ENCODE measurements at places on chromosomes 1 and 21.

DNA sequence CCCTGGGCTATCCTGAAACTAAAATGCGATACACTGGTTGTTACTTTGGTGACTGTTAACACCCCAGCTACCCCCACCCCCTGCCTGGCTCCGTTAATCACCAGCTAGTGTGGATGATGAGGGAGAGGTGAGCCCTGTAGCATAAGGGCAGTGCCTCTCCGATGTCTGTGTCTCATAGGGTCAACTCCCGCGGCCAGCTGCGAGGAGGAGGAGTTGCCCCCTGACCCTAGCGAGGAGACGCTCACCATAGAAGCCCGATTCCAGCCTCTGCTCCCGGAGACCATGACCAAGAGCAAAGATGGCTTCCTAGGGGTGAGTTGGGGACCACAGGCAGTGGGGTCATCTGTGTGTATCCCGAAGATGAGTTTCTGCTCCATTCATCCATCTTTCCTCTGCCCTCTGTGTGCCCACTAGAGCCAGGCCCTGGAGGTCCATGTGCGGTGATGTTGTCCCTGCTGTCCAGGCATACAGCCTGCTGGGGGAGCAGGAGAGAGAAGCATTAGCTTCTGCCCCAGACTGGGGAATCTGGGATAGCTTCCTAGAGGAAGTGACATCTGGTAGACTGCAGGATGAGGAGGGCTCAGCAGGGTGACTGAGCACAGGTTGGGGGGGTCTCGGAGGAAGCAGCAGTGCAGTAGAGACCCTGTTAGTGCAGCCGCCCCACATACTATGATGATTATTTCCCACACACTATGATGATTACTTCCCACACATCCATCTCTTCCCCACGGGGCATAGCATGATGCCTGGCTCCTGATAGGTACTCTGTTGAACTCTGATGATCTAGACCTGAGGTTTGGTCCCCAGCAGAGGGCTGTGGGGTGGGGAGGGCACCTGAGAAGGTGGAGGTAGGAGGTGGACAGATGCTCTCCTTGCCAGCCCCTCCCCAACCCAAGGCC lies 5.2 kb downstream of the SELENON start:
- no peak for DNase-seq

DNA sequence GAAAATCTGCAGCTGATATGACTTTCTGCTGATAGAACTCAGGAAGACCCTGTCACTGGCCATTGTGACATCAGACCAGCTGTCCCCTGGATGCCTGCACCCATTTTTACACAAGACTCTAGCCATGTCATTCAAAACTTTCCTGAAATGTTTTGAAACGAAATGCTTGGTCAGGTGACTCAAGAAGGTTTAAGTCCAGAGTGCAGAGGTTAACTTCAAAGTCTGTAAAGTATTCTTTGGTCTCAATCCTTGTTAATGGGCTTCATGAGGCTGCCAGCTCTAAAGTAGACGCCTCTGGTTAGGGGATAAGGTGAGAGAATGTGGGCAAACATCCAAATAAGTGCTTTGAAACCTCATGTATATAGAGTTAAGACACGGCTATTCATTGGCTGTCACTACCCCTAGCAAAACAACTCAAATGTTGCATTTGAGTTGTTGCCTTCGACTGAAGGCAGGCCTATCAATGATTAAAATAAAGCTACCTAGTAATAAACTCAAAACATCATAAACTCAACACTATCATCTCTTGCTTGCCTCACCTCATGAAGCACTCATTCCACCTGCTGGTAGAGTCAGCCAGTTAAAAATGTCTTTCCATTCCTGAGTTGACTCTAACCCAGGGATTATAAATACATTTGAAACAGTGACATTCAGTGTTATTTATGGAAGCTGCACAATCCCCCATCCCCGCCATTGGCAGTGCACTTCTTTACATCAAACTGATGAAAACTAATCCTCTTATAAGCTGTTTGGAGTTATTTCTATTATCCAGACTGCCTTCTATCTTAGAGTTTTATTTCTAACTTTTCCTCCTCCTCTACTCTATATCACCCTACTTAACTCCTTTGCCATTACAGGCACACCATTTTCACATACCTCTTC lies 26.0 kb downstream of the RABIF start:
- no peak for DNase-seq

DNA sequence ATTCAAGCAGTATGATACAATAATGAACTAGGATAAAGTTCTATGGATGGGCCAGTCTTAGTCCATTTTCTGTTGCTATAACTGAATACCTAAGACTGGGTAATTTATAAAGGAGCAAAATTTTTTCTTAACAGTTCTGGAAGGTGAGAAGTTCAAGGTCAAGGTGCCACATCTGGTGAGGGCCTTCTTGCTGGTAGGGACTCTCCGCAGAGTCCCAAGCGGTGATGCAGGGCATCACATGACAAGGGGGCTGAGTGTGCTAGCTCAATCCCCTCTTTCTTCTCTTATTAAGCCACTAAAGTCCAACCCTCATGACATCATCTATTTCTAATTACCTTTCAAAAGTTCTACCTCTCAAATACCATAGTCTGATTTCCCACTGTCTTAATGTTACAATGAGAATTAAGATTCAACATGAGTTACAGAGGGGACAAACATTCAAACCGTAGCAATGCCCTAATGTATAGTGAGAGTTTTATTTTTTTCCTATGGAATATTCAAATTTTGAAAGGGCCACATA lies 92.2 kb upstream of the QSOX1 start:
- DNase-seq: no peak

- no peak for DNase-seq
Measured at GRCh38 chr1:115912116-115912515, 64.2 kb upstream of the SLC22A15 start.

GRCh38 chr1:93991271-93991670 lies 82.0 kb upstream of the GCLM start:
- DNase-seq: no peak

- peak; percentile 36 for DNase-seq
Measured at GRCh38 chr1:183543619-183544204, 46.5 kb downstream of the NCF2 start.

GRCh38 chr1:204350857-204351573 lies 8.7 kb downstream of the PLEKHA6 start:
- DNase-seq: peak; percentile 47

DNA sequence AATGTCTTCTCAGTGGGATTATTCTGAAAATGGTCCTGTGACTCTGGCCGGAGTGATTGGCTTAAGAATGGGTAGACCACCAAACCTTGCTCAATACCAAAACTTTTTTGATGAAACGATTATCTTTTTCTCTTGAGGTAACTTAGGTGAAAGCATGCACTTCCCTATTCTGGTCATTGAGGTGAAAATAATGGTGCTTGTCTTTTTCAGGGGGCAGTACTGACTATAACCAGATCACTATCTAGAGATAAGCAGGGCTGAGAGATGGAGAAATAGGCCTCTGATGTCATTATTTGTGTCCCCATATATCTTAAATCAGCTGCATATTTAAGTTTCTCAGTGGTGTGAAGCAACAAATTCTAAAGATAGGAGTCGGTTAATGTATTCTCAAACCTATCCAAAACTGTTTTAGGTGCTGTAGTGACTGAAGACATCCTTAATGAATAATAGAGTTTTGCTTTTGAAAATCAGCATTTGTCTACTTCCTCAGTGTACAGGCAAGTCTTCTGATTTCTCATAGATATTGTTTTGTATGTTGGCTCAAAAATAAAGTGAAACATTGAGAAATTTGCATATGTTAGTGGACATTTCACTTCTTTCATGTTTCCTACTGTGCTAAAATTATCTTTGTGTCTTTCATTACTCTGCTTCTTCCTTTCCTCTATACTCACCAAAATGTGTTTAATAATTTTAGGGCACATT lies 735.3 kb upstream of the ADGRL4 start:
- no peak for DNase-seq

- DNase-seq: no peak
Measured at GRCh38 chr1:109485001-109485400, 1.3 kb downstream of the ATXN7L2 start.

- DNase-seq: no peak
Measured at GRCh38 chr1:223837206-223837605, 8.5 kb downstream of the TP53BP2 start.

DNA sequence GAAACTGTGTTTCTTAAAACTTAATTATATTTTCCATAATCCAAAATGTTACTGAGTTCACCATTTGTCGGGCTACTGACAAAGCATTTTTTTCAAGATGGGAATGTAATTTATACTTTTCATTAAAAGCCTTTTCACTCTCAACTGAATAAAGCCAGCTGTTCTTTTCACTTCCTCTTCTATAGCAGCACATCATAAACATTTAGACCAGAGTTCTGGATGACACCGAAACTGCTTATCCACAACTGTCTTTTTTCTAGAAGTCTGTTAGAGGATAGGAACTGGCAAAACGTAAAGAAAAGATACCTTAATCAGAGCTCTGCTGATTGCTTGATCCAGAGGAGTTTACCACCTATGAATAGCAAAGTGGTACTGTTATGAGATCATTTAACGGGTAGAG lies 594.7 kb downstream of the ADGRL2 start:
- no peak for DNase-seq

DNA sequence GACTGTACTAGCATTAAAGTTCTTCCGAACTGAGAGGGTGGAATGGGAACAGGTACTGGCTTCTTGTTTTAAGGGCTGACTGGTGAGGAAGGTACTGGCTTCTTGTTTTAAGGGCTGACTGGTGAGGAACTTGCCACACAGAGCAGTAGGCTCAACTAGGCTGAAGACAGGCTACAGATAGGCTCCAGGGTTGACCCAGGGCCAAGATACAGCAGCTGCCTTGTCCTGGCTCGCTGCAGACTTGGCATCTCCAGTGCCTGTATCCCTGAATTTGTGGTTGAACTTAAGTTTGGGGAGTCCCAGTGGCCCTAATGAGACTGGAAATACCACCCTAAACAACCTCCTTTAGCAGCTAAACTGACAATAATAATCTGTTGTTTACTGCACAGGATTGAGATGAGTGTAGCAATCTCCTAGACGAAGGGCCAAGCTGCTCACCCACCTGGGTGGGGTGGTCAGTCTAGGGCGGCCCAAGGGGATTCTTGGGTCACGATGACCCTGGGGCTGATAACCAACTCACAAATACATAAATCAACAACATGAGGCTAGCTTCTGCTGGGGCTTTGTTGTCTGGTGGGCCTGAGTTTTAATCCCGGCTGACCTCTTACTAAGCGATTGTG lies 227.1 kb downstream of the DISC1 start:
- no peak for DNase-seq

DNA sequence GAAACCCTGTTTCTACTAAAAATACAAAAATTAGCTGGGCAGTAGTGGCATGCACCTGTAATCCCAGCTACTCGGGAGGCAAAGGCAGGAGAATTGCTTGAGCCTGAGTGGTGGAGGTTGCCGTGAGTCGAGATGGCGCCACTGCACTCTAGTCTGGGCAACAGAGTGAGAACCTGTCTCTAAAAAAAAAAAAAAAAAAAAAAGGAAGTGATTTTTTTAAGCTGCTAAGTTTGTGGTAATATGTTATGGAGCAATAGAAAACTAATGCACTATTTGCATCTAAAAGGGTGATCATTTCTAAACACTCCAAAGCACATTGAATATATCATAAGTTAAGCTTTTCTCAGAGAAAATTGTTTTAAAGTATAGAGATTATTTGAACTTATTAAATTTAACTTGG lies 244.8 kb upstream of the SPAG17 start:
- no peak for DNase-seq

DNA sequence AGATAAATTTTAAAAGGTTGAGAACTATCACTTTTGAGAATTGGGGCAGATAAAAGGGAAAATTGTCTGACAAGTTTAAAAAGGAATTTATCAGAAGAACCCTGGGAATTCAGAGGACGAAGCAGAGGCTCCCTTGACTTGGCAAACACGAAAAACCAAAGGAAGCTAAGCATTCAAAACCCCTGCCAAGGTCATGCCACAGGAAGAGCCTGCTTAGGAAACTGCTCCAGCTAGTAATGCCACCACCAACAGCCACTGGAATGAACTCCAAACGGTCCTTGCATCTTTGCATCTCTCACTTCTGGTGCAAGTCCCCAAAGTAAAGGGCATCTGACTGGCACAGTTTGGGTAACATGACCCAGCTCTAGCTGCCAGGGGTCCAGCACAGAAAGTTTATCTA lies 7.2 kb downstream of the GPBP1L1 start:
- DNase-seq: no peak

GRCh38 chr1:225425201-225425786 lies 2.5 kb downstream of the LBR start:
- DNase-seq: peak; percentile 40

- DNase-seq: no peak
Measured at GRCh38 chr21:32325706-32326105, 27.1 kb downstream of the MRAP start.

DNA sequence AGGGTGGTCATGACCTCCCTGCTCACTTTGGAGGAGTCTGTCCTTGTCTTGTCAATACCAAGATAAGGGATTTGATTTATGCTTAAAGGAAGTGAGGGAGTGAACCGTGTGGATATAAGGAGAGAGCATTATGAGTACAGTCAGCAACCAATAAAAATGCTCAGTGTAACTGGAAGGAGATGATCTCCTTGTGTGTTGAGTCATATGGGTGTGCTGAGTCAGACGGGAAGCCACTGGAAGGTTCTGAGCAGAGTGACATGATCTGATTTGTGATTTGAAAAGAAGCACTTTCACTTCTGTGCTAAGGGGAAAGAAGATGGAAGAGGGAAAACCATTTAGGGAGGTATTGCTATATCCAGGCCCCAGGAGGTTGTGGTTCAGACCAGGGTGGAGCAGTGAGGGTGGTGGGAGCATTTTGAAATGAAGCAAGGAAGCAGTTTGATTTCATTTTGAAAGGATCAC lies 2.5 kb upstream of the BCL10 start:
- DNase-seq: peak; percentile 83

DNA sequence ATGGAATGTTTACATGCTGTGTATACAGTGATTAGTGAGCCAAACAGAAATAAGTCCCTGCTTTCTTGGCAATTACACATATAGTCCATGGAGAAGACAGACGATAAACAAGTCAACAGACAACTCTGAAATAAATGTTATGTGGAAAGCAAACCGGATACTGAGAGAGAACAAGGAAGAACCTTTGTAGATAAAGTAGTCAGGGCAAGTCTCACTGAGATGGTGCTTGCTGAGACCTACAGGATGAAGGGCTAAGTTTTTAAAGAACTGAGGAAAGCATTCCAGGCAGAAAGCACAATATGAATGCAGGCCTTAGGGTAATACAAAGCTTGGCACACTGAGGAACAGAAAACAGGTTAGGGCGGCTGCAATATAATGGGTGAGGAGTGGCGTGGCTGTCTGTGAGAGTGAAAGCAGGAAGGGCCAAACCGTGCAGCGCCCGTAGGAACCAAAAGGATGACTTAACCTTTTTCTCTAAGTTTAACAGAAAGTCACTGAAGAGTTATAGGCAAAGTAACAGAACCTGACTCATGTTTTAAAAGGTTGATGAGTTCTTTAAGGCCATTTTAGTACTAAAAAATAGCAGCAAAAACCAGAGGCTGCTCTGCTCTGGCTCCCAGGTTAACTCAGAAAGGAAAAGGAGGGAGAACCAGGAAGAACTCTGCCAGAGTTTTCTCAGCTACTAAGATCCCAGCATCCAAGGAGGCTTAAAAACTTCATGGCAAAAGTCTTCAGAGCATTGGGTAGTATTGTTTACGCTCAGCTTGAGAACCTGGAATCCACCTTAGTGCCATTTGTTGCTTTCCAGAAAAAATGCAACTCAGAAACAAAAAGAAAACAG lies 8.7 kb upstream of the TTF2 start:
- no peak for DNase-seq

GRCh38 chr1:212504171-212504803 lies 71.6 kb downstream of the NENF start:
- DNase-seq: no peak

Measured in fibroblast of skin of left quadriceps (primary cell).